Vagina (tissue), 2 donors: ENCODE measurements at places on chromosomes 4 and X. TPM values are rescaled to one million over a fixed set of nuclear protein-coding genes. Genes with fewer than 3 reads are reported as not detected.
A peak's percentile ranks its signal among the peaks of the same experiment; 100 is the strongest.

DNA sequence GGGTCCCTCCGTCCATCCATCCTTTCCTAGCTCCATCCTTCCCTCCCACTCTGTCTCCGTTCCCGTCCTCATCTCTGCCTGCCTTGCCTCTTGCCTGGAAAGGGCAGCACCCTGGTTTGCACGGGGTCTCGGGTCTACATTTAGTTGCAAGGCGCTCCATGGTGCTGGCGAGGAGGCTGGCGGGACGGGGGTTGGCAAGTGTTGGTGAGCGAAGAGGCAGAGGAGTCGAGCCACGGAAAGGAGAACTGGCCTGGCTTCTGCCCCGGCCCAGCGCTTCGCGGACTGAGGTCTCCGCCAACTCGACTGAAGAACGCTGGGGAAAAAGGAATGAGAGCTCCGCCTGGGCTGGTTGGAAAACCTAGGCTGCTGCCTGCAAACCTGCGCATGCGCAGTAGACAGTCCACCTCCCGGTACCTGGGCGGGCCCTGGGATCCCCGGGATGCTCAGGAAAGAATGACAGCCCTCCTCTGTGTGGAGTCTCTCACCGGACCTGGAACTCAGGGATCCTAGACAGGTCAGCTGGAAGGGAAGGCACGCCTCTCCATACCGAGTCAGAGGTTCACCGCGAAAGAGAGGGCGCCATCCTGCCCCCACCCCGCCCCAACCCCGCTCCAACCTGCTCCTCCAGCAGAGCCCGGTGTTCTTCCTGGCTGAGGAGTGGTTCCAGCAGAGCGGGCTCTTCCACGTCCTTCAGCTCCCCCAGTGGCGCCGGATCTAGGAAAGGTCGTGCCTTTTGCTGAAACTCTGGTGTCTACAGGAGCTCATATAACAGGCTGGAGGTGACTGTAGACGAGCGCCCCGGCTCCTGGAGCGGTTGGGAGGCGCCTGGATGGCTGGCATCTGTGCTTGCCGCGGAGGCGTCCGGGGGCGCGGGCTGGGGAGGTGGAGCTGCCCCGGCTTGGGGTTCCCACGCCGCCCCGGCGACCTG lies 6.0 kb downstream of the FRG2 start:
- H3K27me3 ChIP-seq, result no peaks in the 10 kb centered on the region
- peak; percentile 65 for DNase-seq
- peaks cover 12% of the 10 kb centered on the region for H3K4me1 ChIP-seq
- H3K4me3 ChIP-seq, result peak overlapping the region; percentile 4
- no peaks in the 10 kb centered on the region for H3K36me3 ChIP-seq

- no peak overlapping the region for H3K4me3 ChIP-seq
- no peak for DNase-seq
- no peaks in the 10 kb centered on the region for H3K4me1 ChIP-seq
- no peaks in the 10 kb centered on the region for H3K27me3 ChIP-seq
- H3K36me3 ChIP-seq, result no peaks in the 10 kb centered on the region
Measured at GRCh38 chr4:150599547-150599946, 17.6 kb downstream of the MAB21L2 start.

Gene BEND2
- not detected for total RNA-seq

Gene GBA3
- not detected for total RNA-seq

GRCh38 chr4:182897601-182898478 lies 19.3 kb downstream of the DCTD start:
- no peaks in the 10 kb centered on the region for H3K36me3 ChIP-seq
- no peak overlapping the region for H3K4me3 ChIP-seq
- no peak for DNase-seq

Gene UGT2A1
- total RNA-seq, result not detected

- H3K4me1 ChIP-seq, result peaks cover 9% of the 10 kb centered on the region
- H3K4me3 ChIP-seq, result peak overlapping the region; percentile 38
- peak; percentile 93 for DNase-seq
- no peaks in the 10 kb centered on the region for H3K27me3 ChIP-seq
- H3K27ac ChIP-seq, result peak overlapping the region; percentile 70
Measured at GRCh38 chr4:112817933-112818593, 181.1 kb downstream of the LARP7 start.

- H3K36me3 ChIP-seq, result no peaks in the 10 kb centered on the region
- no peak overlapping the region for H3K4me3 ChIP-seq
- H3K4me1 ChIP-seq, result no peaks in the 10 kb centered on the region
- no peaks in the 10 kb centered on the region for H3K27me3 ChIP-seq
Measured at GRCh38 chr4:74942251-74942917, 9.5 kb downstream of the PARM1 start.

DNA sequence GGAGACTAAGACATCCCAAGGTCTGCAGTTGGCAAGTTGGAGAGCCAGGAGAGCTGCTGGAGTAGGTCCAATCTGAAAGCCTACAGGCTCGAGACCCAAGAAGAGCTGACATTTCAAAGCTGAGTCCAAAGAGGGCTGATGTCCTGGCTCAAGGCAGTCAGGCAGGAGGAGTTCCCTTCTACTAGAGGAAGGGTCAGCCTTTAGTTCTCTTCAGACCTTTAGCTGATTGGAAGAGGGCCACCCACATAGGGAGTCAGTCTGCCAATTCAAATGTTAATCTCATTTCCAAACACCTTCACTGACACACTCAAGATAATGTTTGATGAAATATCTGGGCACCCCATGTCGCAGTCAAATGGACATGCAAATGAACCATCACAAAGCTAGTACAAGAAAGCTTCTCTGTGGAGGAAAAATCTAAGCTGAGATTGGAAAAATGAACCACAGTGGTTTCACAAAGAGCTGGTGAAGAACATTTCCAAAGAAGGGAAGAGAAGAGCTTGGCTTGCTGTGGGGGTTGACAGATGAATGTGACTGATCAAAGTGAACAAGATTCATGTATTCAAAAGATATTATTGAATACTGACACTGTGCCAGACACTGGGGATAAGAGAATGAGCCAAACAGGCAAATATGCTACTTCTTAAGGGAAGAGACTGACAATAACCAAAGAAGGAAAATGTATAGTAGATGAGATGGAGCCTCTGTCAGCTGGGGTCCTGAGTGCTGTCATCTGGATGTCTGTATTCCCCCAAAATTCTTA lies 61.2 kb downstream of the STK32B start:
- H3K4me3 ChIP-seq, result no peak overlapping the region
- H3K36me3 ChIP-seq, result no peaks in the 10 kb centered on the region
- H3K27ac ChIP-seq, result no peak overlapping the region
- no peak for DNase-seq

Gene FREM3
- total RNA-seq, result not detected

Gene OTUD6A
- total RNA-seq, result not detected

Gene VCX3A
- not detected for total RNA-seq

DNA sequence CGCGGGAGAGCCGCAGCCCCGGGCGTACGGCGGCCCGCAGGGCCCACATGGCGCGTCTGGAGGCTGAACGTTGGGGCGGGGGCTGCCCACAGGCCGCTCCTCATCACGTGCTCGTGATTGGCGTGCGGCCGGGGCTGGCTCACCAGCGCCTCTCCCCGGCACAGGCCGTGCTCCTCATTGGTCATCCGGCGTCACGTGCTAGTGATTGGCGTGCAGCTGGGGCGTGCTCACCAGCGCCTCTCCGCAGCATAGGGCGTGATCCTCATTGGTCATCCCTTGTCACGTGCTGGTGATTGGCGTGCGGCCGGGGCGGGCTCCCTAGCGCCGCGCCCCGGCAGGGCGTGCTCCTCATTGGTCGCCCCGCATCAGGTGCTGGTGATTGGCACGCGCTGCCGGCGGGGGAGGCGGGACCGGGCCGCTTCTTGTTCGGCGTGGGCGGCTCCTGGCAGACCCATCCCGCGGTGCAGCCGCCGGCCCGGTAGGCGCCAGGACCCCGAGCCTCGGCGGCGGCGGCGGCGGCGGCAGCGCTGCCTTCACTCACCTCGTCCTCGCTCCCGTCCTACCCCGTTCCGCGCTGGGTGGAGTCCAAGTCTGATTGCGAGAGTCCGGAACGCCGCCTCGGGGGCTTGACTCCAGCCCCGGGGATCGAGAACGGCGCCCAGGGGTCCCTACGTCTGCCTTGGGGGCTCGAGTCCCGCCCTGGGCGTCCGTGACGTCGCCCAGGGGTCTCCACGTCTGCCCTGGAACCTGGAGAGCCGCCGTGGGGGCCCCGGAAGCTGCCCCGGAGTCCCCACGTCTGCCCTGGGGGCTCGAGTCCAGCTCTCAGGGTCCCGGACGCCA lies at the start of gene GTPBP6:
Gene GTPBP6 (minus strand): TSS at position 58 of the 840 bp plus-strand sequence. CDS start 9 bp downstream, at position 49.
- no peaks in the 10 kb centered on the region for H3K27me3 ChIP-seq
- peaks cover 10% of the 10 kb centered on the region for H3K36me3 ChIP-seq
- H3K4me3 ChIP-seq, result peak within 1 kb of the TSS; percentile 96
- peak within 1 kb of the TSS; percentile 97 for H3K27ac ChIP-seq
- peak; percentile 100 for DNase-seq
